NCI-H524 (cell line): ENCODE measurements at places on chromosomes 2 and 18.

GRCh38 chr2:170782673-170783072, 12.5 kb downstream of the ERICH2 start:
- no peak for DNase-seq

DNA sequence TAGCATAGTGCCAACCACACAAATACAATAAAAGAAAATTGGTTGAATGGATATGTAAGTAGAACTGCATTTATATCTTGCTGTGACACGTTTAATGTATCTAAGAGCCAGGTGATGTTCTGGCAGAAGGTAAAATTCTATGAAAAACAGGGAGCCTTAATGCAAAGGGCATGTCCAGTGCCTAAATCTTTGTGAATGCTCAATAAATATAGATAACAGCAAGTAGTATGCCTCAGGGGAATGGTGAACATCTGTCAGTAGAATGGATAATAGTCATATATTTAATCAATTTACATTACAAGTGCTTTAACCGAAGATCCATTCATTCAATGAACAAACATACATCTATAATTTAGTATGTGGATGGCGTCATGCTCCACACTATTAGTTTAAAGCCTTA, 43.7 kb upstream of the NYAP2 start:
- peak; percentile 42 for DNase-seq

GRCh38 chr2:12554224-12555011, 162.3 kb upstream of the TRIB2 start:
- no peak for DNase-seq

- DNase-seq, result no peak
Observed at GRCh38 chr2:26722328-26722727, 29.8 kb downstream of the KCNK3 start.

GRCh38 chr2:174327021-174327840, 7.5 kb upstream of the SP9 start:
- DNase-seq, result no peak

DNA sequence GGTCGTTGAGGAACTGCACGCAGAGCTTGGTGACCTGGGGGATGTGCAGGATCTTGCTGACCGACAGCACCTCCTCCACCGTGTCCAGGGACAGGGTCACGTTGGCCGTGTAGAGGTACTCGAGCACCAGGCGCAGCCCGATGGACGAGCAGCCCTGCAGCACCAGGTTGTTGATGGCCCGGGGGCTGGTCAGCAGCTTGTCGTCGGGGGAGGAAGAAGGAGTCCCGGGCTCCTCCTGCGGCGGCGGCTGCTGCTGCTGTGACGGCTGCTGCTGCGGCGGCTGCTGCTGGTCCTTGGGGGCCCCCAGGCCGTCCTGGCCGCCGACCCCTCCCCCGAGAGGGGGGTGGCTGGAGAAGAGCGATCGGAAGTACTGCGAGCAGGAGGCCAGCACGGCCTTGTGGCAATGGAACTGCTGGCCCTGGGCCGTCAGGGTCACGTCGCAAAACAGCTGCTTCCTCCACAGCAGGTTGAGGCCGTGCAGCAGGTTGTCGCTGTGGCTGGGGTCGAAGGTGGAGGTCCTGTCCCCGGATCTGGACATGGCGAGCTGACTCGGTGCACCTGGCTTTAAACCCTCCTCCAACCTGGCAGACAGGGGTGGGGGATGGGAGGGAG, 2.7 kb downstream of the KLHL14 start:
- DNase-seq, result peak; percentile 28

GRCh38 chr18:38664929-38665328, 1099.3 kb upstream of the CELF4 start:
- DNase-seq, result no peak

DNA sequence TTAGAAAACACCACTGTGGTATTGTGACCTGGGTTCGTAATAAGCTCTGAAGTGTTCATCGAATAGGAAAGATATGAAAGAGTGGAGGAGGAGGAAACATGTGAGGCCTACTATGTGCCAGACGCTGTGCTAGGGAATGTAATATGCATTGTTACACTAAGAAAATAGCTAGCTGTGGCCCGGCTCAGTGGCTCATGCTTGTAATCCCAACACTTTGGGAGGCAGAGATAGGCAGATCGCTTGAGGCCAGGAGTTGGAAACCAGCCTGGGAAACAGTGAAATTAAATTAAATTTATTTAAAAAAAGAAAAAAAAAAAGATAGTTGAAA, 49.2 kb upstream of the ZNF397 start:
- DNase-seq, result no peak
